ENCODE measurements at places on chromosomes 2 and 18.

- DNase-seq: no peak
Observed at GRCh38 chr2:151302404-151302803, 12.9 kb upstream of the NMI start.

GRCh38 chr2:235171550-235172031 is 219.8 kb downstream of the SH3BP4 start:
- no peak for DNase-seq

- DNase-seq: no peak
Observed at GRCh38 chr2:48584551-48584950, 33.1 kb upstream of the GTF2A1L start.

GRCh38 chr18:74382481-74383017 is 66.9 kb downstream of the C18orf63 start:
- DNase-seq: no peak

DNA sequence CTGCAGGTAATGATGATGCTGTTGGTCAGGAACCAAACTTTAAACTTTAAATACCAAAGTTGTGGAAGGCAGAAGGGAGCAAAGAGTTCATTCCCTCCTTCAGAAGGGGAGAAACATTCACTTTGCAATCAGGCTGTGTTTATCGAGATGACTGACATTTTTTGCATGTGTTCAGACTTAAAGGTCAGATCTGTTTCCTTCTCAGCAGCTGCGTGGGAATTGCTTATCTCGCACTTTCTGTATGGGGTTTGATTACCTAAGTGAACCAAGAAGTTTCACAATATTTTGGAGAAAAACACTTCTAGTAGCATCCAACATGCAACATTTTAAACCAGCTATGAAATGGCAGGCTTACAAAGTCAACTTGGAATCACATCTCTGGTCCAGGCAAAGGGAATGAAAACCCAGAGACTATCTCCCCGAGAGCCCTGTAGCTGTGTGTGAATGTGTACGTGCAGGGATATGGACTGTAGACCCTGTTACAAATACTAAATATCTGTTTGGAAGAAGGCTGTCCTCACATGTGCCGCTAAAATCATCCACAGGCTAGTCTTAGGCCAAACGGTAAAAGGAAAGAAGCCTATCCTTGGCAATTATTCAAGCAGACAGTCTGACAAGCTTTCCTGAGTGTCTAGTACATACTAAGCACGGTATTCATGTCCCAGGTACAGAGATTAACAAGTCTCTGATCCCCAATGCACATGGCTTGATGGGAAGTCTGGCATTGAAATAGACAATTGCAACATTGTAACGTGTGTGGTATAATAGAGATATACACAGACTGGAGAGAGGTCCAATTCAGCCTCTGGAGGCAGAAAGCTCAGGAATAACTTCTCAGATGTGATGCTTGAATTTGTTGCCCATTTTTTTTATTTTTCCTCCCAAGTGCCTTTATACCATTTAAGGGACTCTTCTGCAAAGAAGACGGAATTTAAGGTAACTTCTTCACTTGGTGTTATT is 483.1 kb downstream of the DPP10 start:
- no peak for DNase-seq

- no peak for DNase-seq
Observed at GRCh38 chr18:76620321-76621170, 125.5 kb upstream of the ZNF516 start.

- DNase-seq: no peak
Observed at GRCh38 chr2:67048314-67048713, 348.8 kb upstream of the ETAA1 start.

DNA sequence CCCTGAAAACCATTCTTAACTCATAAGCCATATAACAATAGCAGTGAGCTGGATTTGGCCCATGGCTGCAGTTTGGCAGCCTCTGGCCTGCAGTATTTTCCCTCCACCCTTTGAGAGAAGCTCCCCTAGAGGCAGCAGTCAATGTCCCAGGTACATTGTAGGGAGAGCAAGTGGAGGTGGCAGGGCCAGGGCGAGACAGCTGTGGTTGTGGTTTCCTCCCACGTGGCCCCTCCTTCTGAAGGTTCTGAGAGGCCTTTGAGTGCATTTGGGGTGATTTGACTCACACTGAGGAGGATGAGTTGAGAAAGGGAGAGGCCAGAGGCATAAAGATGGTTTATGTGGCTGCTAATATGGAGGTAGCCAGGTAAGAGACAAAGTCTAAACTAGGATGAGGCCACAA is 45.5 kb upstream of the LDAH start:
- no peak for DNase-seq

DNA sequence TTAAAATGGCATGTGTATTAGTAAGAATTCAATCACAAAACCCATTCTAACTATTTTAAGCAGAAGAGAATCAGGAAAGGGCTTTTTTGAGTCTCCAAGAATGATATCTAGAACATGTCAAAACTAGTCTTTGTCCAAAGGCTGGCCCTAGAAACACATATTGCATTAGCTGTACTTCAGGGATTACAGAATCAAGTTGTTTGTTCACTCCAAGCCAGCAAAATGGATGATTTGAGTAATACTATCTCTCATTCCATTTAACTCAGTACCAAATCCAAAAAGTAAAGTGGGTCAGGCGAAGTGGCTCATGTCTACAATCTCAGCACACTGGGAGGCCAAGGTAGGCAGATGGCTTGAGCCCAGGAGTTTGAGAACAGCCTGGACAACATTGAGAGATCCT is 41.3 kb downstream of the ATF2 start:
- DNase-seq: no peak

- no peak for DNase-seq
Observed at GRCh38 chr2:105410554-105410953, 11.7 kb upstream of the FHL2 start.

GRCh38 chr2:53334610-53335009 is 433.0 kb upstream of the CHAC2 start:
- no peak for DNase-seq

DNA sequence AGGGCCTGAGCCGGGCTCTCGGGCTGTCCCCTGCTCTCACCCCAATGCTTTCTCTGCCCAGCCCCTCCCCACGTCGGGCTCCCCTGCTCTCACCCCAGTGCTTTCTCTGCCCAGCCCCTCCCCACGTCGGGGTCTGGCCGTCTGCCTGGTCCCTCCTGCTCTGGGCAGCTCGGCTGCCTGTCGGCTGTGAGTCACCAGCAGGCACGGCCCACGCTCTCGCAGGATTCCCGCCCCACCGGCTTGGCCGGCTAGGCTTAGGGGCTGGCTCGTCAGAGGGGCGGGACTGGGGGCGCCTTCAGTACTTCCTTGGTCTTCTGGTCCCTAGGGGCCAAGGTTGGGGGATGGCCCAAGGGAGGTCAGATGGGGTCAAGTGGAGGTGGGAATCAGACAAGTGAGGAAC is 3.3 kb downstream of the BOK start:
- DNase-seq: no peak

DNA sequence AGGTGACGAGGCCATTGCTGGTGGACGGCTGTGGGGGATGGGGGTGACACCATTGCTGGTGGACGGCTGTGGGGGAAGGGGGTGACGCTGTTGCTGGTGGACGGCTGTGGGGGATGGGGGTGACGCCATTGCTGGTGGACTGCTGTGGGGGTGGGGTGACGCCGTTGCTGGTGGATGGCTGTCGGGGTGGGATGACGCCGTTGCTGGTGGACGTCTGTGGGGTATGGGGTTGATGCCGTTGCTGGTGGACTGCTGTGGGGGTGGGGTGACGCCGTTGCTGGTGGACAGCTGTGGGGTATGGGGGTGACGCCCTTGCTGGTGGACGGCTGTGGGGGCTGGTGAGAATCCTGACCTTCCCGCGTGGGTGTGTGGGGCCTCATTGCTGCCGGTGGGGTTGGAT is 47.1 kb downstream of the CTDP1 start:
- DNase-seq: no peak

DNA sequence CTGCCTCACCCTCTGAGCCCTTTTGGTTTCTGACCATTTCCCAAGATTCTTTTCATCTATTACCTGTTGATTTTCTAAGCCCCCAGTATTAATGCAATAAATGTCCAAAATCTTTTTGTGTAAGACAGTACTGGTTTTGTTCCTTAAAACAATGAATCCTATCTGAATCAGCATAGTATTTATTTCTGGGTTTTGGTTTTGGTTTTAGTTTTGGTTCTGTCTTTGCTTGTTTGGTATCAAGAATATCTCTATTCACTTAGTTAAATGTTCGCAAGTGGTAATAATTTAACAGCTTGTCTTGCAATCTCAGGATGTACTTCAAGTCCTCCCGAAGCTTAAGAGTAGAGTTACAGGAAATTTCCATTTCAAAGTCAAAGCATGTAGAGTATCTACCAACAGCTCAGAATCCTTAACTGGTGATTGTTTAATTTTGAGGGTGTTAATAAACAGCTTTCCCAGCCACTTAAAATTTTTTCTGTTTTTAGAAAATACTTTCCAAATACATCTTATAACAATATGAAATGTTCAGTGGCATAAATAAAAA is 67.7 kb upstream of the NEDD4L start:
- DNase-seq: no peak

DNA sequence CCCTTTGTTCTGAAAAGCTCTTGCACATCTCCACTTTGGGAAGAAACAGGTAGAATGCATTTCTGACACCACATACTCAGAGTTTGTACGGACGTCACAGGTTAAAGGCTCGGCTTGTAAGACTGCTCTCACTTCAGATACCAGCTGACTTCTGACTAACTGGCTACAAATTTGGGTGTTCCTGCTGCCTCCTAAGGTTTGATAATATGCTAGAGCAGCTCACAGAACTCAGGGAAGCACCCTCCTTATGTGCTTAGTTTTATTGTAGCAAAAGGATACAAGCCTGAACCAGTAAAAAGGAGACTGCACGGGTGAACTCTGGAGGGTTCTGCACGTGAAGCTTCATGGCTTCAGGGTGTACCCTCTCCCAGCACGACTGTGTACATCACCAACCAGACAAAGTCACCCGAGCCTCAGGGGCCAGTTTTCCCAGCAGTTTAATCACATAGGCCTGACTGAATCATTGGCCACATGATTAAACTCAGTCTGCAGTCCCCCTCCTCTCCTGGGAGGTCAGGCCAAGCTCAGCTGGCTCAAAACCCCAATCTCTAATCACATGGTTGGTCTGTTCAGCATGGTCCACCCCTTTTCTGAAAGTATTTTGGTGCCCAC is 749.5 kb upstream of the RAB6C start:
- DNase-seq: no peak

DNA sequence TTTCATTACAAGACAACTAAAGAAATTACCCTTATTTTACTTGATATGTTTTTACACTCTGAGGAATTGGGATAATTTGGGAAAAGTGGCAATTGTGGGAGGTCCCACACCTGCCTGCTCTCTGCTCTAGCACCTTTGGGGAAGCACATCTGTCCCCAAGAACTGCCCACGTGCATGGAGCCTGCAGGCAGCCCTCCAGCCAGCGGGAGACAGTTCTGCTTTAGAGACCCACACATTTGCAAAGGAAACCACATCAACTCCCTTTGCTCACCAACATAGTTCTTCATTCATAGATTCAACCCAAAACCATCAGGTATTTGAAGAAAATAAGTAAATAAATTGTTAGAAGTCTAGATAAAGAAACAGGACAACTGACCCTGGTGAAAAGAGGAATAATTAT is 239.9 kb upstream of the ID2 start:
- DNase-seq: no peak

DNA sequence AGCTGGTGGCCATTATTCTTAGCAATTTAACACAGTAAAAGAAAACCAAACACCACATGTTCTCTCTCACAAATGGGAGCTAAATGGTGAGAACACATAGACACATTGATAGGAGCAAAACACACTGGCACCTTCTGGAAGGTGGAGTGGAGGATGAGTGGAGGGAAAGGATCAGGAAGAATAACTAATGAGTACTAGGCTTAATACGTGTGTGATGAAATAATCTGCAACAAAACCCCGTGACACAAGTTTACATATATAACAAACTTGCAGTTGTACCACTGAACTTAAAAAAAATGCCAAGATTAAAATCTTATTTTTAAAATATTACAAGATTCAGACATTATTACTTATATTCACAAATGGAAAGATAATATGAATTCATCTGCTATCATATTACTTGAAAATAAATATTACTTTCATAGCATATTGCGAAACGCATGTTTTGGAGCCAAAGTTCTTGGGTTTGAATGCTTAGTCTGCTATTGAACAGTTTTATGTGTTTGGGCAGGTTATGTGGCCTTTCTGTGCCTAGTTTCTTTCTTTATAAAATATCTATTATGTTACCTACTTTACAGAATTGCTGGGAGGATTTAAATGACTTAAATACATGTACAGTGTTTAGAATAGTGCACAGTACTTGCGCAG is 20.5 kb downstream of the ANKRD62 start:
- no peak for DNase-seq

GRCh38 chr2:41000374-41000773 is 548.5 kb upstream of the SLC8A1 start:
- no peak for DNase-seq

DNA sequence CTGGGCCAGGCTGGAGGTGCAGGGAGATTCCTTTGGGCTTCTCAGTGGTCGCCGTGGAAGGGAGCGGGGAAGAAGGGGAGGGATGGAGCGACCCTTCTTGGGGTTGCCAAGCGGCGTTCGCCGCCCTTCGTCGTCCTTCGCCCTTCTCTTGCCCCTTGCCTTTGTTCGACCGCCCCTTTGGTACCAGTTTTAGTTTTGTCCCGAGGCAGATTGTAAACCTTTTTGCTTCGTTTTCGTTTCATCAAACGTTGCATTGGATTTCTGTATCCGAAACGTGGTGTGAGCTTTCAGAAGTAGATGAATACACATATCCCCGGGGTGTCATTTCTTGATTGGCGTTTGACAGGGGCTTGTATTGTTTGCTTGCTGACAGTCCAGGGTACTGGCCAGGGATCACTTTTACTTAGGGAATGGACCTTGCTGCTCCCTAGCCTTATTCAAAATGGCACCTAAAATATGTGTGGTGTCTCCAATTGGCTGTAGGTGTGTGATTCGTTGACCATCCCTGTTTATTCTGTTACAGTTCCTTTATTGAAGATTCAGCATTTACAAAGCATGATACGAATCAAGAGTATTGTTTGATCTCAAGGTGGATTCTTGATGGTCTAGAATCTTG is 788 bp downstream of the USP14 start:
- DNase-seq: no peak

GRCh38 chr2:72137498-72138010 is 10.1 kb downstream of the CYP26B1 start:
- DNase-seq: peak; percentile 45

- no peak for DNase-seq
Observed at GRCh38 chr2:62719757-62720156, 14.2 kb downstream of the EHBP1 start.

- DNase-seq: no peak
Observed at GRCh38 chr2:13014783-13015182, 298.0 kb downstream of the TRIB2 start.

GRCh38 chr2:174607989-174608865 is 10.6 kb upstream of the WIPF1 start:
- no peak for DNase-seq

All from T-helper 1 cell (primary cell).